ENCODE measurements at places on chromosomes 16 and 17.

GRCh38 chr17:31532081-31532480 lies 140.6 kb downstream of the RAB11FIP4 start:
- DNase-seq: no peak

- DNase-seq: no peak
Observed at GRCh38 chr17:40561871-40562611, 3.2 kb downstream of the CCR7 start.

GRCh38 chr16:23521037-23521743 lies 10.9 kb upstream of the GGA2 start:
- DNase-seq: no peak

GRCh38 chr16:74448990-74449389 lies 27.7 kb upstream of the CLEC18B start:
- DNase-seq: no peak

GRCh38 chr17:45371414-45372324 lies 54.8 kb upstream of the MAP3K14 start:
- no peak for DNase-seq

DNA sequence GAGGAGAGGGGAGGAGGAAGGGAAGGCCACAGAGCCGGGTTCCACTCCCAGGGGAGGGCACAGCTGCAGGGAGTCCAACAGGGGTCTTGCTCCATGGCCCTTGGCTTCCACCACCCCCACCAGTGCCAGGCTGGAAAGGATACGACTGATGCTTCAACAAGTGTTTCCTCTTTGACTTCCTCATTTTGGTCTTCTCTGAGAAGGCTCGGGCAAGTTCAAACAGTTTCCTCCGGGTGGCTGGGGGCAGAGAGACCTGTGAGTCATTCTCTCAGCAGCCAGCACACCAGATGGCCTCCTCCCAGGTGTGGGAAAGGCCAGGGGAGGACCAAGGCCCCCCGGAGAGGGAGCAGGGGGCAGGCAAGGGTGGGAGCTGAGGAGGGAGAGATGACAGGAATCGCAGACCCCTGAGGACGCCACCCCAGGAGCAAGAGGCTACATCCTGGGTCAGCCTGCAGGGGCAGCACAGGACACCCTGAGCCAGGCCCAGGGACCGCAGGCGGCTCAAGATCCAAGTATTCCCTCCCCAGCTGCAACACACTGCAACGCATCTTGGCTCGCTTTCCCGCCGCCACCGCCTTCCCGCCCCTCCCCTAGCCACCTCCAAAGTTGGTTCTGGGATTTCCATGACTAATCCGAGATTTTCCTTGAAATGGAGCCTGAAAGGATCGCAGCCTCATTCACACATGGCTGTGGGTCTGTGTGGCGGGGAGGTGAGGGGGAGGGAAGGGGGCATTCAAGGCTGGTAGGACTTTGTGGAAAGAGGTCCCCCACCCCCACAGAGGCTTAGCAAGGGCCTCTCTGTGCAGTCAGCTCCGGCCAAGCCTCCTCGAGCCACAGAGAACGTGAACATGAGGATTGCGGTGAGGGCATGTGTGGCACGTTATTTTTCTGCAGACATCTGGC lies 18.4 kb upstream of the MRPS23 start:
- no peak for DNase-seq

- DNase-seq: peak; percentile 13
Observed at GRCh38 chr16:72832621-72833248, 215.2 kb downstream of the ZFHX3 start.

DNA sequence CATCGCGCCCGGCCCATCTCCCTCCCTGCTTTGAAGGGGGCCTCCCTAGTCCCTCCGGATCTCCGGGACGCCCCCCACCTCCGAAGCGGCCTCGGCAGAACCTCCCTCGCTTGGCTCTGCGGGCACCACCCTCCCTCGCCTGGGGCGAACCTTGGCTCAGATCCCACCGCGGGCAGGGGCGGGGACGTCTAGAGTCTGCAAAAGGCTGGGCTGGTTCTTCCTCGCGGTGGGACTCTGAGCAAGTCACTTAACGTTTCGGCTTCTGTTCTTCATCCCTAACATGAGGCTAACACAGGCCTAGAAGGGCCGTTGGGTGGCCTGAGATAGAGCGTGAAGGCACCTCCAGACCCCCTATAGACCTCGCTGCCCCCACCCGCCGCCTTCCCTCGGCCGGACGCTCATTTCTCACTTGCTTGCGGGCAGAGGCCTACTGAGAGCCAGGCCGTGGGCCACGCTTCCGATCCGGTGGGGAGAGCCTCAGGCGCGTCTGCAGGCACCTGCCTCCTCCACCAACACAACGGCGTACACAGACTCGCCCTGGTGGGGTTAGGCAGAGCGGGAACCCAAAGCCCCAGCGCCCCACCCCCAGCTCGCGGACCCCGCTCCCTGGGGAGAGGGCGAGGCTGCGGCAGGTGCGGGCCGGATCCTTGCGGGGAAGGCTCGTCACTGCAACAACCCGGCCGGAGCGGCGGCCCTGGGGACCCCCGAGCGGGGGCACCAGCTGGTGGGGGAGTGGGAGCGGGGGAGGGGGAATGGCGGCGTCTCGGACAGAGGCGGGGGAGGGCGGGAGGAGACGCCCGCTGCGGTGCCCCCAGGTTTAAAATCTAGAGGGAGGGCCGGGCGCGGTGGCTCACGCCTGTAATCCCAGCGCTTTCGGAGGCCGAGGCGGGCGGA lies 5.4 kb downstream of the MYO1C start:
- DNase-seq: peak; percentile 58

Measured in stimulated activated CD4-positive, alpha-beta T cell treated with anti-CD3 and anti-CD28 coated beads, TNF-alpha, amount 100 ng/mL, for 1 hour (primary cell).